ENCODE measurements at places on chromosomes 1 and 21. TPM values are rescaled to one million over a fixed set of nuclear protein-coding genes. Genes with fewer than 3 reads are reported as not detected.

- H3K36me3 ChIP-seq: no peaks in the 10 kb centered on the region
- H3K4me3 ChIP-seq: no peak overlapping the region
- no peaks in the 10 kb centered on the region for H3K27me3 ChIP-seq
- no peak overlapping the region for H3K27ac ChIP-seq
- no peaks in the 10 kb centered on the region for H3K4me1 ChIP-seq
- no peak for DNase-seq
Observed at GRCh38 chr1:245375789-245376460, 221.1 kb downstream of the KIF26B start.

GRCh38 chr1:84700070-84700469 is 9.8 kb upstream of the SSX2IP start:
- H3K27ac ChIP-seq: no peak overlapping the region
- H3K4me3 ChIP-seq: no peak overlapping the region

DNA sequence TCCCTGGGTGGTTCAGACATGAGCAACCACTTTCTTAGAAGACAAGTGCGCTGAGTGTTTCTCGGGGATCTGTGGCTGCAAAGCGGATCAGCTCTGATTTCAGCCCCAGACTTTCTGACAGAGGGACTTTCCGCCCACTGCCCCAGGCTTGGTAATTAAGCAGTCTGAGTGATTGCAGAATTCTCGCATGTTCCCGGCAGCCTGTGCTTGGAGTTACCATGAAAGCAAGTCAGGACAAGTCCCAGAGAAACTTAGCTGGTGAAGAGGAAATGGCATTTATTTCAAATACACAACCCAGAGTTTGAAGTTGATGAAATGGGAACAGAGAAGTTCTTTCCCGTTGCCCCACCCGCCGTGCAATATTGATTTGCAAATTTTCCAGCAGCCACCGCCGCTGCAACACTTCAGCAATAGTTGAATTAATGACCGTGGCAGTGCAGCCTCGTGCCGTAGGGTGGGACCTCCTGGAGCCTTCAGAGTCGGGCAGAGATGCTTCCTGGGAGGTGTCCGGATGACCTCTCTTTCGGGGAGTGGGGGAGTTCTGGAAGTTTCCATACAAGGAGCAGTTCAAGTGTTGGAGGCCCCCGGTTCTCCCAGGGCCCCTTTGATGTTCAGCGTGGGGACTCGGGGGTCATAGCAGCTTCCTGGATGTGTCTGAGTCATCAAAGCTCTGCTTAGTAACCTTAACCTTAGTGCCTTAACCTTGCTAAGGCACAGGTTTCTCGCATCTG is 134.7 kb downstream of the KAZN start:
- no peak overlapping the region for H3K4me3 ChIP-seq
- no peaks in the 10 kb centered on the region for H3K4me1 ChIP-seq
- H3K27me3 ChIP-seq: no peaks in the 10 kb centered on the region
- no peaks in the 10 kb centered on the region for H3K36me3 ChIP-seq
- DNase-seq: peak; percentile 63
- H3K27ac ChIP-seq: peak overlapping the region; percentile 41

DNA sequence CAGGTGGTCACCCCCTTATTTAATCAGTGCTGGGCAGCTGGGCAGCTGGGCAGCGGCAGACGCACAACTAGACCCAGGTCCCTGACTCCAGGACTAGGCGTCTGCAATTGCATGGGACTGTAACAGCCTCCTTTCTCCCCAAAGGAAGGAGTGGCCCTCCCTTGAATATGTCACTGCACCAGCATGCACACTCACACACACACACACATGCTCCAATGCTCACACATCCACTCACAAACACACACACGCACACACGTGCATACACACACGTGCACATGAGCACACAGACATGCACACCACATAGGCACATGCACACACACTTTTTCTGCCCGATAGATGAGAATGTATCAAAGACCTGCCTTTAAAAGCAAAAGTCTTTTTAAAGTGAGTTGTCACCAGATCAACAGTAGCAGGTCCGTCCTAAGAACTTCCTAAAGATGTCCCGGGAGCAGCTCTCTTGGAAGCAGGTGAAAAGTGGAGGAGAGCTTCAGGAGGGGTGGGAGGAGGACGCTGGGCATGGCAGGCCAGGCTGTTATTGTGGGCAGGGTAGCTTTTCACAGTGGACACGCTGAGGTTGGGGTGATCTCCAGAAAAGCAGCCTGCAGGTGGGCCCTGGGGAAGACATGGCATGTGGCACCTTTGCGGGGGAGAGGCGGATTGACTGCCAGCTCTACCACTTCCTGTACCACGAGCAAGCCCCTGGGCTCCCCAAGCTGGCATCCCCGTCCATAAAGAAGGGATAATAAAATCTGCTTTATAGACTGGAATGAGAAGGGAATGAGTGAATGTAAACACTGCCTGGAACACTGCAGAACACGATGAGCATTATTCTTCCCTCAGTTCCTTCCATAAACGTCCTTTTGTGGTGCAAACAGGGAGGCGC is 1.7 kb downstream of the PDE9A start:
- no peaks in the 10 kb centered on the region for H3K27me3 ChIP-seq
- H3K4me1 ChIP-seq: peaks cover 3% of the 10 kb centered on the region
- no peak overlapping the region for H3K27ac ChIP-seq
- no peak for DNase-seq

The TRIM63 gene
- 3.3 TPM for polyA plus RNA-seq

GRCh38 chr1:22111620-22112019 is 31.3 kb downstream of the WNT4 start:
- DNase-seq: peak; percentile 42
- no peak overlapping the region for H3K27ac ChIP-seq
- no peaks in the 10 kb centered on the region for H3K4me1 ChIP-seq
- H3K27me3 ChIP-seq: no peaks in the 10 kb centered on the region
- no peak overlapping the region for H3K4me3 ChIP-seq

GRCh38 chr1:183293241-183293640 is 107.2 kb downstream of the LAMC2 start:
- H3K4me1 ChIP-seq: no peaks in the 10 kb centered on the region
- H3K27ac ChIP-seq: no peak overlapping the region
- no peaks in the 10 kb centered on the region for H3K27me3 ChIP-seq

The KCNK1 gene
- polyA plus RNA-seq: 10.0 TPM

DNA sequence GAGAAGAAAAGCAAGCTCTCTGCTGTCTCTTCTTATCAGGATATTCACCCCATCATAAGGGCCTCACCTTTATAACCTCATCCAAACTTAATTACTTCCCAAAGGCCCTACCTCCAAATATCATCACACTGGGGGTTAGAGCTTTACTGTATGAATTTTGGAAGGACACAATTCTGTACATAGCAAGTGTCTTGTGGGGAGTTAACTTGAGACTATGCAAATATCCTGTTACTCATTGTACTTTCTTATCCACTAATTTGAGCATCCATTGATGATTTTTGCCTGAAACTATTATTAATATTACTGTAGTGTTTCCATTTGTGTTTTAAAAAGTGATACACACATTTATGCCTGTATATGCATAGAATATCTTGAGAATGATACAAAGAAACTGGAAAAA is 129.1 kb upstream of the IVNS1ABP start:
- no peak overlapping the region for H3K27ac ChIP-seq
- no peaks in the 10 kb centered on the region for H3K36me3 ChIP-seq
- H3K4me1 ChIP-seq: peaks cover 6% of the 10 kb centered on the region
- H3K27me3 ChIP-seq: no peaks in the 10 kb centered on the region
- no peak overlapping the region for H3K4me3 ChIP-seq

- no peaks in the 10 kb centered on the region for H3K36me3 ChIP-seq
- no peaks in the 10 kb centered on the region for H3K27me3 ChIP-seq
- H3K4me3 ChIP-seq: no peak overlapping the region
- DNase-seq: no peak
Observed at GRCh38 chr1:154859151-154859785, 10.8 kb downstream of the KCNN3 start.

The PRR9 gene
- not detected for polyA plus RNA-seq

GRCh38 chr1:47443530-47444296 is 5.9 kb downstream of the FOXD2 start:
- DNase-seq: no peak
- H3K36me3 ChIP-seq: no peaks in the 10 kb centered on the region
- H3K27me3 ChIP-seq: peaks cover 41% of the 10 kb centered on the region

DNA sequence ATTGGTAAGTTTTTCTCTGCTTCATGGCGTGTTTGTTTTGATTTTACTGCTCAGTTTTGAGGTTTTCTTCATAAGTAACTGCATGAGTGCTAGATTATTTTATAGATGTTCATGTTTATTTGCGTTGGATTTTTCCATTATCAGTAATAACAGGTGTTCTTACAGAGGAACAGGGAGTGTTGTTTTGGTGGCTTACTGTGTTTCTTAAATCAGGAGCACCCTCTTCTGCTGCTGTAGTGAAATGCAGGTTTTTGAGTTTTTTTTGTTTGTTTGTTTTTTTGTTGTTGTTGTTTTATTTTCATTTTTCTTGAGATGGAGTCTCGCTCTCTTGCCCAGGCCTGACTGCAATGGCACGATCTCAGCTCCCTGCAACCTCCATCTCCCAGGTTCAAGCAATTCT is 32.6 kb downstream of the CTBS start:
- DNase-seq: no peak
- no peaks in the 10 kb centered on the region for H3K27me3 ChIP-seq
- H3K27ac ChIP-seq: no peak overlapping the region
- no peak overlapping the region for H3K4me3 ChIP-seq
- H3K4me1 ChIP-seq: no peaks in the 10 kb centered on the region

The GREM2 gene
- 0.34 TPM for polyA plus RNA-seq

The CYP4A11 gene
- polyA plus RNA-seq: 384 TPM

GRCh38 chr21:25862596-25862995 is 127.8 kb downstream of the GABPA start:
- H3K4me3 ChIP-seq: no peak overlapping the region
- no peak overlapping the region for H3K27ac ChIP-seq
- H3K4me1 ChIP-seq: no peaks in the 10 kb centered on the region
- H3K36me3 ChIP-seq: no peaks in the 10 kb centered on the region

The TIAM1 gene
- 4.6 TPM for polyA plus RNA-seq

DNA sequence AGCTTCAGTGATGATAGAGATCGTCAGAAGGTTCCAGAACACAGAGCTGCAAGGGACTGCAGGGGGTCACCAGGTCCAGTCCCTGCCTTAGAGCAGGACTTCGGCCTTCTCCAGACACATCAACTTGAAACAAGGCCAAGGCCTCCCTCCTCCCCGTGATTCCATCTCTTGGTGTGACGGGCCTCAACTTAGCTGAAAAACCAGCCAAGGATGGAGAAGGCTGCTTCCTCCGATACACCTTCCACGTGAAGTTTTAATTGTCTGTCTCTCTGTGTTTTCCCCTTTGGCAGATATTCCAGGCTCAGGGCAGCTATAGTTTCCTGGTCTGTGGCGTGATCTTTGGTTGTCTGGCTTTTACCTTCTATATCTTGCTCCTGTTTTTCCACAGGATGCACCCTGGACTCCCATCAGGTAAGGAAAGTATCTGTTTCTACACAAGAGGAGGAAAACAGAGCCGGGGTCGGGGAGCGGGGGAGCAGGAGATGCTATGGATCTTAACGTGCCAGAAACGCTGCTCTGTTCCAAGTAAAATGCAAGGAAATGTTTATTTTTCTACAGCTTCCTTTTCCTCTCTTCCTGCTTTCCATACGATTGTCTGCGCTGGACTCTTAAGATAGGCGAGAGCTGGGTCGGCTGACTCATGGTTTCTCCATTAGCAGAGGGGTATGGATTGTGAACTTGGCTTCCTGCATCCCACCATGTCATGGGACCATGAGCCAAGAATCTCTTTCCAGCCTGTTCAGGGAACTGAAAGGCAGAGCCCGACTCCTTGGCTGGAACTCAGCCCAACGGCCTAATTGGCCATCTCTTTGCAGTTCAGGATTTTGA is 32.8 kb downstream of the ELK4 start:
- no peak overlapping the region for H3K4me3 ChIP-seq
- peaks cover 4% of the 10 kb centered on the region for H3K36me3 ChIP-seq
- H3K4me1 ChIP-seq: peaks cover 42% of the 10 kb centered on the region
- DNase-seq: peak; percentile 89

- no peak overlapping the region for H3K27ac ChIP-seq
- H3K4me3 ChIP-seq: no peak overlapping the region
- no peak for DNase-seq
- no peaks in the 10 kb centered on the region for H3K4me1 ChIP-seq
Observed at GRCh38 chr1:245118066-245118465, 36.7 kb upstream of the KIF26B start.

The KRTAP10-2 gene
- not detected for polyA plus RNA-seq

DNA sequence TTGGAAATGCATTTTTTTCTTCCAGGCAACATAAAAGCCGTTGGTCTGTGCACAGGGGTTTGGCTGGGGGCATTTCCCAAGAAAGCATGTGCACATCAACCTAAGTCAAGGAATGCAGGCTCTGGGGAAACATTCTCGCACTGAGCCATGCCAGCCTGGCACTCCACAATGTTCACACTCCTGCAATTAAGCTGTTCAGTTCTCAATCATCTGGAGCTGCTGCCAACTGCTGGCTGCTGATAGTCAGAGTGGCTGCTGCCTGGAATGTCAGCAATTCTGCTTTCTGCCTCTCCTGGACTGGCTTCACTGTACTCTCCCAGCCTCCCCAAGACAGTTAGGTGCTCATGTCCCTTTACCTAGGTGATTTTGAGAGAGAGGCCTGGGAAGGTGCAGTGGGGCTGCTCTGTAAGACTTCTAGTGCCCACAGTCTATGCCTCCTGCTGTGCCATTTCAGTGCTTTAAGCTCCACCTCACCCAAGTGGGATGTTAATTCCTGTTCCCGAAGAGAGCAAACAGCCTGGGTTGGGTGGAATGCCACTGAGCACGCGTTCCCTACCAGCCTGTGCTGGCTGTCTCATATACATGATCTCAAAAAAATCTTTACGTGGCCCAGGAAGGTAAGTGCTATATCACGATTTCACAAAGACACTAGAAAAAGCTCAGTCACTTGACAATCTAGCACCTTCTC is 131.7 kb downstream of the BRINP2 start:
- H3K36me3 ChIP-seq: no peaks in the 10 kb centered on the region
- no peak overlapping the region for H3K4me3 ChIP-seq
- no peak for DNase-seq
- no peaks in the 10 kb centered on the region for H3K27me3 ChIP-seq

The CCDC17 gene
- polyA plus RNA-seq: 1.0 TPM

The RGS7 gene
- 3.6 TPM for polyA plus RNA-seq

The OR2L13 gene
- not detected for polyA plus RNA-seq

The PSMA5 gene
- polyA plus RNA-seq: 91.1 TPM

DNA sequence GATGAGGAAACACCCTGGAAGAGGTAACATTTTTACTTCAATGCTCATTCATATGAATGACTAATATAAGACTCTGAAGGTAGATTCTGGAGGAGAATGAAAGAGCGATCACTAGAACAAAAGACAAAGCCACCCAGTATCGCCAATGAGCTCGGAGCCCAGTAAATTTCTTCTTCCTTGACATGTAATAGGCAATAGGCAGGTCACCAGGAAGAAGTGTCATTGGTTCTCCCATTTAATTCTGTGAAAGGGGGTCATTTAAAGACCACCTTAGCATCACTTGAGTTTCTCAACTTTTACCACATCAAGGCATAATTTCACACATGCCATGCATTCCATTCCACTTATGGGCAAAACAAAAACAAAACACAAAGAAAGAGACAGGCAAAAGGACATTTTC is 7.9 kb downstream of the TNFSF18 start:
- H3K27ac ChIP-seq: no peak overlapping the region
- H3K4me1 ChIP-seq: no peaks in the 10 kb centered on the region
- H3K36me3 ChIP-seq: no peaks in the 10 kb centered on the region
